SK-N-SH treated with all-trans-retinoic acid at 6 μM for 48 hours (cell line): ENCODE measurements at places on chromosomes 1 and 21.
A peak's percentile ranks its signal among the peaks of the same experiment; 100 is the strongest.

- peak; percentile 86 for ATAC-seq
Measured at GRCh38 chr1:178542554-178543289, 29.8 kb downstream of the TEX35 start.

GRCh38 chr1:178684542-178685000, 40.5 kb upstream of the RALGPS2 start:
- peak; percentile 87 for ATAC-seq

- no peak for ATAC-seq
Measured at GRCh38 chr1:95221306-95221705, 12.7 kb upstream of the RWDD3 start.

- no peak for ATAC-seq
Measured at GRCh38 chr1:47992720-47993415, 4.3 kb downstream of the TRABD2B start.

GRCh38 chr21:20662514-20662913, 335.7 kb upstream of the NCAM2 start:
- no peak for ATAC-seq

- ATAC-seq = no peak
Measured at GRCh38 chr1:109356505-109356904, 41.2 kb downstream of the SORT1 start.

DNA sequence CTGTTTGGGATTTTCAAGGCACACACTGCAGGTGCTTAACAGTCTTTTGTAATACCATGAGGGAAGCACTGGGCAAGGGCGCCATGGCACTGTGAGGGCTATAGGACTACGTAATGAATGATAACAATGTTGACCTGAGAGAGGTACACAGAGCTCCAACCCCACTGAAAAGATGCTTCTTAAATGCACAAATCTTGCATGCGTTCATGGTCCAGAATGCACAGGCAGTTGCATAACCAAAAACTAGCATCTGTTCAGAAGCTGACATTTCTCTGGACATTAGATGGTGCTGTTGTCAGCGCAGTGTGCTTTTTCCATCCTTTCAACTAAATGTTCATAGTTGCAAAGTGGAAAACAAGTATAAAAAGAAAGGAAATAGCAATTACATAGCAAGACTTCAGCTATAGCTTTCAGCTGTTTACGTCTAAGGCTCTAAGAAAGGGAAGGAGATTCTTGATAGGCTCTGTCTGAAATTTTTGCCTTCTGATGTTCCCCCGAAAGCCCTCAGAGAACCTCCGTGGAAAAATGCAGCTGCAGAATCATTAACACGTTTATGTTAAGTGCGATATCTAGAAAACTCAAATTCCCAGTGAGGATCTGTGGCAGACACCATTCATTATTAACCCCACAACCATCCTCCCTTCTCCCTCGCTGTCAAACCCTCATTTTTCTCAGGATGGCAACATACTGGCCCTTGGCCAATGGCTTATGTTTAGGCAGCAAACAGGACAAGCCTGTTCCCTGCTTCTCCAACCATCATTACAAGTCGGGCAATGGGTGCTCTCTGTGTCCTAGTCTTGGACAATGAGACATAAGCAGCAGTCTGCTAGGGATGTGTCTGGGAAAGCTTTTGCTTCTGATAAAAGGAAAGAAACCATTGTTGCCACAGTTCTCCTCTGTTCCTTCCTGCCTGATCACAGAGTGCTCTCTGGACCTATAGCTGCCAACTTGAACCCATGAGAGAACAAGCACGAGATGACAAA, 8.2 kb upstream of the TARBP1 start:
- ATAC-seq = peak; percentile 92

- peak; percentile 71 for ATAC-seq
Measured at GRCh38 chr1:44030605-44031251, 534 bp downstream of the SLC6A9 start.

DNA sequence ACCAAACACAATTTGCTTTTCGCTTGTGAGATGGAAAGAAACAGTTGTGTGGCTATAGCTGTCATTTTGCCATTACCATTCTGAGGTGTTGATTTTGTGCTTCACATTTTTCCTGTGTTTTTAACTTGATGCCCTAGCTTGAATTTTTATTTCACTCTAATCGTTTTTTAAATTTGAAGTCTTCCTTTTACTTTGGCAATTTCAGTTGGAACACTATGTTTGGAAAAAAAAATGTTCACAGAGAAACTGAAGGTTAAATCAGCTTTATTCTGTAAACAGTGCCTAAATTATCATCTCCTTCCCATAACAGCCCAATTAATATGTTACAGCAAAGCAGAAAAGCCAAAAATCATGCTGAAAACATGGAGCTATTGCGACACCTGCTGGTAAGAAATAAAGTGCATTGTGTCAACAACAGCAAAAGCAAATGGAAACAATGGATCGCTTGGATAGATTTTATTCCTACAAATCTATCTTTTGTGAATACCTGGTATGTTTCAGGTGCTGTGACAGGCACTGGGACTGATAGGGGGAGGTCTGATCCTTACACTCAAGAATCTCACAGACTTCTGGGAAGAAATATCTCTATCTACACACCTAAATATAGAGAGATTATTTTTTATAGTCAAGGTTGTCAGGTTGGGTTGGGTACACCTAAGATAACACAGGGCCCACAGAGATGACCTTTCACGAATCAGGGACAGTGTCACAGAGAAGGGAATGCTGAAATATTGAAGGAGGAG, 16.2 kb upstream of the ERICH3 start:
- ATAC-seq = peak; percentile 87

- peak; percentile 91 for ATAC-seq
Measured at GRCh38 chr21:25385911-25386474, 221.3 kb downstream of the MRPL39 start.

- no peak for ATAC-seq
Measured at GRCh38 chr1:87869567-87869966, 540.9 kb downstream of the LMO4 start.

DNA sequence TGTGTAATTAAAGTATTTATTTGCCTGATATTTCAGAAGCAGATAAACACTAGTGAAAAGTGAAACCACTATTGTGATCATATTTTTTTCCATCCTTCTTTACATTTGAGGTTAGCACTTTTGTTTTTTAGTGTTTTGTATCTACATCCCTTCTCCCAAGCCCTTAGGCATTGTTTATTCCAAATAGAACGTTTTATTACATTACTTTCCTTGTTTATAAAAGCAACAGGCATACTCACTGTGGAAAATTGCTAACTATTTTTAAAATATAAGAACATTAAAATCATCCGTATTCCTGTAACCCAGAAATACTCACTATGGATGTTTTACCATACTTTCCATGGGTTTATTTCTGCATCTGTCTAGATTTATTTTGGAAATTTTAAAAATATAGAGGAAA, 103.8 kb downstream of the POFUT2 start:
- no peak for ATAC-seq

DNA sequence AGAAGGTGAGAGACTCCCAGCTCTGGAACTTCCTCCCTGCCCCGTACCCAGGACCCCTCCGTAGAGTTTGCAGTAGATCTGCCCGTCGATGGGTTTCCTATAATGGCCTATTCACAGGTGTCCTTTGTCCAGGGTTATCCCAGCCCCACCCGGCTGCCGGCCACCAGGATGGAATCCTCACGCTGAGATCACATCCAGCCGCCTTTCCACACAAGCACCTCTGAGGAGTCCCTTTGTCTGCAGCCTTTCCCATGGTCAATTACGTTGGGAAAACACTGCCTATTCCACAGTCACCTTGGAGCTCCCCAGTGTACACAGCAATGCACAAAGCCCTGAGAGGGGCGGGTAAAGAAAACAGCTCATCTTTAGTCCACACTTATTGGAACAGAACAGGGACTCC, 190.0 kb upstream of the EDN2 start:
- ATAC-seq = no peak

DNA sequence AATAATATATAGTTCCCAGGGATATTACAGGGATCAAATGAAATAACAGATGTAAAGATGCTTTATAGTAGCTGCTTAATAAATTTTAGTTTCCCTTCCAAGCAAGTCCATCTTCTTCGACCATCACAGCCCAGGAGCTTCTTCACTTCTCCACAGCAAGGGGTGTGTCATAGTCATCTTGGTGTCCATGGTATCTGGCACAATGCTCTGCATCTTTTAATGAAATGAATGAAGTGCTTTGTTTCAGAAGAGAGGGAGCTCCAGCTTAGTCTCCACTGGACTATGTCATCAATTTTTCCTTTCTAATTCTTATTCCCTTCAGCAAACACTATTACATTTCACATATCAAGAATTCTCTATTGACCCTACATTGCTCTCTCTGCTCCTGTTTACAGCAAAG, 4.9 kb upstream of the MACF1 start:
- ATAC-seq = no peak

DNA sequence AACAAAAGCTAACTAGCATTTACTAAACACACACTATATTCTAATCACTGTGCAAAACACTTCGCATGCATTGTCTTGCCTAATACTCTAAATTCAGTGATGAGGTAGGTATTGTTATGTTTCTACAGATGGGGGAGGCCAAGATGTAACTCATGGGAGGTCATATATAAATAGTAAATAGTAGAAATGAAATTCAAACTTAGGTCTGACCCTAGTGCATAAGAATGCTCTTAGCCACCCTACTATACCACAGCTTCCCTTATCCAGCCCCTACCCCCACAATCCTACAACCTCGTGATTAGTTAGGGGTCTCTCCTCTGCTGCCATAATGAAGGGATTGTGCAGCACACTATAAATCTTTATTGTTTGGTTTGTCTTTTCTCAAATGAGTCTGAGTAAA, 3.3 kb downstream of the PFDN2 start:
- no peak for ATAC-seq

DNA sequence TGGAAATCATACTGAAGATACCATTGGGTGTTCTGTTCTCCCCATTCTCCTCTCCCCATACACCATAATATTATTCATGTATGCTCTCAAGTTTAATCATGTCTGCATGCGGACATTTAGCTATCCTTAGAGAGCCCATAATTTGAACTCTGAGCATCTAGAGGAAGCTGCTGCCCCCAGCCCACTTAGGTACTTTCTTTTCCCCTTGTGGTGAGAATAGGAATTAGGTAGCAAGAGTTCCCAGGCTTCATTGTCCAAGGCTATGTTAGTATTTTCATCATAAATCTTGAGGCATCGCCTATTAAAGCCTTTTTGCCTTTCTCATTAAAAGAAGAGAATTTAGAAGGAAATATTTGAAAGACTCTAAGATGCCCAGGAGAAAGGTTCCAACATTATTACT, 96.3 kb downstream of the ROR1 start:
- ATAC-seq = no peak

DNA sequence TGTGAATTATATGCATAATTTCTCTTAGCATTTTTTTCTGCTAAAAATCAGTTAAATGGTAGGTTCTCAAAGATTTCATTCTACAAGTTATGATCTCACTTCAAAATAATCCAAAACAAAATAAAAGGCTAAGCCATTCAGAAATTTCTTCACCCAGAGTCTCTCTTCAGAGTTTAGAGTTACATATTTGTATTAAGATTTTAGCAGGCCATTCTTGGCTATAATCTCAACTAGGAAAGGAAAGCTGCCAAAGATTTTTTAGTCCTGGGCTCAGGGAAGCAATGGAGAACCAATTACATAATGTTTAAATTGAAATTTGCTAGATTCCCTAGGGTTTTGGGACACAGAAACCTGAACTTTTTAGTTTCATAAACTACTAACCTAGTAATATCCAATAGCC, 245.0 kb downstream of the USH2A start:
- ATAC-seq = no peak

DNA sequence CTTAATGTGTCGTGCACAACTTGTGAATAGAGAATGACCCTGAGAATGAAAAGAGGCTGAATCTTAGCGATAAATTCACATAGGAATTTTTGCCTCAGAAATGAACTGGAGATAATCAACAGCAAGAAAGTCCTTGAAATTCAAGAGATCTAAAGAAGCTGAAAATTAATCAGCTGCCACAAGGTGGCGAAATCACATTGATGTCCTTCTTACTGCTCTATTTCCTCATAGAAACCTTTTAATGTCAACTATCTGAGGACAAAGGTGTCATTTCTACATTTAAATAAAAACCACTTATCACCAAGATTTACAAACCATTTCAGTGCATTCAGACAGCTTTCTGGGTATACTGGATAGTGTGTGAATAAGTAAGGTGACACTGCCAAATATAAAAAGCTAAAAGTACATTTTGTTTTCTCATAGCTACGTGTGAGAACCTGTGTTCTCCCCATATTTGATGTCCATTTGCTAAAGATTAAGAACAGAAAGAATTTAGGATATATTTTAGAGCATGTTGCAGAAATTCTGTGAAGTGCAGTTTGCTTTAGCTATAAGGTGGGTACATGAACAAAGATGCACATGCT, 485.3 kb upstream of the PTBP2 start:
- peak; percentile 78 for ATAC-seq

DNA sequence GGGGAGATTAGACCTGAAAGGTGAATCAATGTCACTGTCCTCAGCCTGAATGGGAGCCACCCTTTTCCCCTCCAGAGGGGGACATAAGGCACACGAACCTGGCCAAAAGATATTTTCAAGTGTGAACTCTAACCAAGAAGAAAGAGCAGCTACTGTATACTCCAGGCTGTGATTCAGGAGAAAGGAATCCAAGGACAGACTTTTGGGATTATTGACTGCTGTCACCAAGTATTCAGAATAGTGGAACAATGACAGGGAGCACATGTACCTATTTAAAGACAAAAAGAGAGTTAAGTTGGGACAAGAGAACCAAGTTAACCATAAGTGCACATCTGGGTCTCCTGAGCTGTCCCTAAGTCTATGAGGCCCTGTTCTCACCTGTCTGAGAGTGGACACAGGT, 2.4 kb downstream of the ICMT start:
- ATAC-seq = no peak

DNA sequence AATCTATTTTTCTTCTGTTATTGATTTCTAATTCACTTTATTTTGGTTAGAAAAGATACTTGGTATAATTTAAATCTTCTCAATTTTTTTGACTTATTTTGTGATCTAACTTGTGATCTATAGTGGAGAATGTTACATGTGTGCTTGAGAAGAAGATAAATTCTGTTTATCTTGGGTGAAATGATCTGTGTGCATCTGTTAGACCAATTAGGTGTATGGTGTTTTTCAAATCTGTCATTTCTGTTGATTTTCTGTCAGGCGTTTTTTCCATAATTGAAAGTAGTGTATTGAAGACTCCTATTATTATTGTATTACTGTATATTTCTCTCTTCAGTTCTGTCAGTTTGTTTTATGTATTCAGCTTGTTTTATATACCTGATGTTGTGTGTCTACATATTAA, 1668.3 kb downstream of the PLA2G4A start:
- no peak for ATAC-seq

GRCh38 chr1:153509036-153509435, 26.8 kb downstream of the S100A6 start:
- ATAC-seq = no peak

- no peak for ATAC-seq
Measured at GRCh38 chr1:234893359-234893724, 235.3 kb downstream of the TOMM20 start.

DNA sequence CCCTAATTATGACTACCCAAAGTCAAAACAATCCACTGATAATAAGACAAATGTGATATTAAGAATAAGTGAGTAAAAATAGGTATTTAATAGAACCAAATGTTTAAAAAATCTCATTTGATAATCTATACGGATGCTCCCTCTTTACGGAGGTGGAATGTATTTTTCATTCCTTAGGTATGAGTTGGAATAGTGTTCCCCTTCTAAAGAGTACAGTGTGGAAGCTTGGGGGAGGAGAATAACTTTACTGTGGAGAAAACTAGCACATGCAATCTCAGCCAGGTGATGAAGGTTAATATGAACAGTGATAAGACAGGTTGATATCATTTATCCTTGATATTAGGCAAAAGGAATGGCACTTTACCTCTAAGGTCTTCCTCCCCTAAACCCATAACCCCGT, 74.6 kb downstream of the GPR88 start:
- ATAC-seq = peak; percentile 68; the same call in 2 of the 3 replicates

GRCh38 chr1:65423884-65424572, 3.6 kb downstream of the LEPR start:
- no peak for ATAC-seq
